ENCODE measurements at places on chromosomes 3 and 15.

GRCh38 chr3:49279376-49279775 lies 2.3 kb upstream of the C3orf62 start:
- DNase-seq: no peak

- no peak for DNase-seq
Observed at GRCh38 chr3:79278681-79279080, 489.1 kb downstream of the ROBO1 start.

DNA sequence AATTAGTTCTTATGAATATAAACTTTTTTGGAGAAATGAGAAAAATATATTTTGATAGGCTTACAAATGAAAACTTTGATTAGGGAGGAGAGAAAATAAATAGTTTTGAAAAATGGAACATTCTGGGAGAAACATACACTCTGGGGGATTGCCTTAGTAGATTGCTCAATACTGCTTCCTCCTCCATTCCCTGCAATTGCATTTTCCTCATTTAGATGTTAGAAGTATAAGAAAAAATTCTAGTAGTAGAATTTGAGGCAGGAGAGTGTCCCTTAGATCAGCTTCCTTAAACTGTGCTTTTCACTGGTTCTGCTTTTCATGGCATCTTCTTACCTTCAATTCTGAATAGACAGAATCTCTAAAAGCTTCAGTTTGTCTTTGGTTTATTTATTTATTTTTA lies 46.2 kb upstream of the CTDSPL2 start:
- DNase-seq: no peak

- no peak for DNase-seq
Observed at GRCh38 chr15:67212684-67213367, 41.6 kb downstream of the AAGAB start.

GRCh38 chr3:9826815-9827573 lies 16.8 kb downstream of the RPUSD3 start:
- peak; percentile 45 for DNase-seq

DNA sequence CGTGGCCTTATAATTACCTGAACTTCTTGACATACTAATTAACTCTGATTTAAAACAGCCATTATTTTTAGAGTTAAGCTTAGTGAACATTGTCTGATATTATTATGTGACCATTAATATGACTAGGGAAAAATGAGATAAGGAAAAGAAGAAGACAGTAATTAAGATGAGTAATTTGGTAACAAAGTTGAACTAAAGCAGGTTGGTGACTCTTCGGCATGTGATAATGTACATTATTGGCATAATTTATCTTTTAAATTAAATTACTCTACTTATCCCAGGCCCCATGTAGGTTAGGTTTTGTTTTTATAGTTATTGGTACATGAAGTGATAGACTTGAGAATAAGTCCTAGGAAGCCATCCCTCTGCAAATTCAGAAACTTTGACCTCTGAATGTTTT lies 249.7 kb upstream of the CFAP20DC start:
- DNase-seq: no peak

DNA sequence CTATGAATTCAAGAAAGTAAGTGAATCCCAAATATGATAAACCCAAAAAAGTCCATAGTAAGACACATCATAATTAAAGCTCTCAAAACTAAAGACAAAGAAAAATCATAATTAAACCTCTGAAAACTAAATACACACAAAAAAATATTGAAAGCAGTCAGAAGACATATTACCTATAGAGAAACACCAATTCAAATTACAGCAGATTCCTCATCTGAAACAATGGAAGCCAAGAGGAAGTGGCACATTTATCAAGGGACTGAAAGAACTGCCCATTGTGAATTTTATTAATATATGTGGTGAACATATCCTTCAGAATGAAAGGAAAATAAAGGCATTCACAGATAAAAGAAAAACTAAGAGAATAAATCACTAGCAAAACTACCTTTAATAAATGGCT lies 128.2 kb downstream of the SCAPER start:
- no peak for DNase-seq

GRCh38 chr3:40532252-40532651 lies 7.5 kb downstream of the ZNF621 start:
- no peak for DNase-seq

GRCh38 chr3:65402597-65402996 lies 636.1 kb downstream of the MAGI1 start:
- DNase-seq: no peak

- no peak for DNase-seq
Observed at GRCh38 chr3:171149526-171150116, 123.1 kb upstream of the SLC2A2 start.

GRCh38 chr15:37014137-37014536 lies 86.2 kb downstream of the MEIS2 start:
- DNase-seq: no peak

DNA sequence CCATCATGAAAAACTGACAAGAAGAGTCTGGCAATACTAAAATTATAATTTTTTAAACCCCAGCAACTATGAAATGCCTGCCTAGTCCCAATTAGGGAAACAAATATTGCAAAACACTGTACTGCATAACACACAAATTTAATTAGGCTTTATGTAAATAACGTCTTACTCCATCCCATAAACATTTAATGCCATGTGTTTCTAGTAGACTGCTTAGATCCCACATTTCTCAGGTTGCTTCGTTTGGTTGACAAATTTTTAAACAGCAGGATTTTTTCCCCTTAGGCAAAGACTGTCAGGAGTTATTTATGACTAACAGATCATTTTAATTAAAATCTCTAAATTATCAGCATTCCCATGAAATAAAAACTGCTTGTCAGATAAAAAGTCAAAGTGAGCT lies 29.9 kb downstream of the EIF2AK4 start:
- no peak for DNase-seq

DNA sequence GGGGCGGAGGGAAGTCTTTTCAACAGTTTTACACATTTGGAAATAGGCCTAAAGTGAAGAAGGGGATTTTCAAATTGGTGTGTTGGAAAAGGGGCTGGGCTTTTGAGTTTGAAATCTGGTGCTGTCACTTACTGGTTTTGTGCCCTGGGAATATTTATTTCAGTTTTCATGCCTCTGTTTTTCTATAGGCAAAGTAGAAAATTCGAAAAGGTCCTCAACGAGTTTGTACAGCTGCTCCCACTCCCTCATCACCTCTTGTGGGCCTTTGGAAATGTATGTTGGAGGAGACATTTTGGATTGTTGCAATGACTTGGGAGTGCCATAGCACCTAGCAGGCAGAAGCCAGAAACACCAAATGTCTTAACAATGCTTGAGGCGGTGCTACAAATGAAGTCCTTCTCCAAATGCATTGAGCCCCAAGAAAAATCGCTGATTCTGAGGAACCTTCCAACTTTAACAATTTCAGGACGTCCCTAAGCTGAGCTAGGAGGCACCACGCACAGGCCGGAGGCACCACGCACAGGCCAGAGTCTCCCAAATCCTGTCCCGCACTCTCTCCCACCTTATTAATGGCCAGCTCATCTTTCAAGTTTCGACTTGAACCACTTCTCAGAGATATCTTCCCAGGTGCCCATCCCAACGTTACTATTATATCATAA lies 639 bp upstream of the POLR2M start:
- DNase-seq: no peak

DNA sequence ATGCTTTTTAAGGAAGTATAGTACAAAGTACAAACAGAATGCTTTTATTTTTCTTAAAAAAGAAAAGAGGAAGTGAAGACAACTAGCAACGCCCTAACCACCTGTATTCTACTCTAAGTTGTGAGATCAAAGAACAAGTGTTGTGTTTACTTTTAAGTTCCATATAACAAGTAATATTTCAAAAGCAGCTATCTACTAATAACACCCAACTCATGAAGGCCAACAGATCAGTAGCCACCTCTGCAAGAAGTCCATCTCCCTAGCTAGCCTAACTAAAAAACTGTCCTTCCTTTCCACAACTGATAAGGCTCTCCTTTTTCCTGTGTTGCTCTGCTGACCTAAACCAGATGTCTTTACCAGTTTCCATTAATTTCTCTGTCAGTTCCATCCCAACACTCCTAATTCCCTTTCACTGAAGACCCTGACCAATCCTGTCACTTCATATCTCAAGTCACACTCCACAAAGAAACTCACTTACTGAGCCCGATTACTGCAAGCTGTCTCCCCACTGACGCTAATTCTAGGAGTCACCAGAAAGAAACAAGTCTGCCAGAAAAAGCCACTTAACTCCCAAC lies 26.9 kb downstream of the PHC3 start:
- DNase-seq: no peak

GRCh38 chr15:82066455-82066854 lies 20.6 kb upstream of the MEX3B start:
- DNase-seq: no peak

- DNase-seq: no peak
Observed at GRCh38 chr3:169062501-169062900, 601.0 kb downstream of the MECOM start.

GRCh38 chr3:185164428-185165217 lies 11.8 kb upstream of the C3orf70 start:
- DNase-seq: no peak

- DNase-seq: no peak
Observed at GRCh38 chr3:170815936-170816335, 54.1 kb downstream of the RPL22L1 start.

- DNase-seq: no peak
Observed at GRCh38 chr3:61450866-61451265, 110.5 kb upstream of the PTPRG start.

DNA sequence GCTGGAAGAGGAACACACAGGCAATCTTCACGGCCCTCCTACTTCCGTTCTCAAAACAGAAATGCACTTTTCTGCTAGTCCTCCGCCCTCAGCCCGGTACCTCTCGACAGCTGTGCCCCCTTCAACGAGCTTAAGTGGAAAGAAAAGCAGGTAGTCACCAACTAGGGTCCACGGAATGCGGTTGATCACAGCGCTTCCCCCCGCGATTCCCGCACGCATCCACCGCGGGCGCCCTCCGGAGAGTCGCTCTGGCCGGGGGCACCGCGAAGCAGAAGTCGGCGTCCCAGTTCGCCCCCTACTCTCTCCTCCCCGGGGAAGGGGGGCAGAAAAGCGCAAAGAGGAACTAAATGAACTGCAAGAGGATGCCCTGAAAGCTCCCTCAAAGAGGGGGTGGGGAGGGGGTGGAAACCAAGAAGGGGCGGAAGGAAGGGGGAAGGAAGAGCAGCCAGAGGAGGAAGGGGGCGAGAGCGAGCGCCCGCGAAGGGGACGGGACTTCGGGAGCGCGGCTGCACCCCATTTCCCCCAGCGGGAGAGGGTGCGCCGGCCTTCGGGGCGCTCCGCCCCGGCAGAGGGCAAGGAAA lies 738 bp downstream of the ACAP2 start:
- DNase-seq: peak; percentile 30

- no peak for DNase-seq
Observed at GRCh38 chr3:29214009-29214658, 66.7 kb upstream of the RBMS3 start.

- no peak for DNase-seq
Observed at GRCh38 chr3:111596328-111596727, 1.2 kb upstream of the ZBED2 start.

GRCh38 chr15:62740141-62741004 lies 302.2 kb upstream of the TPM1 start:
- DNase-seq: no peak

DNA sequence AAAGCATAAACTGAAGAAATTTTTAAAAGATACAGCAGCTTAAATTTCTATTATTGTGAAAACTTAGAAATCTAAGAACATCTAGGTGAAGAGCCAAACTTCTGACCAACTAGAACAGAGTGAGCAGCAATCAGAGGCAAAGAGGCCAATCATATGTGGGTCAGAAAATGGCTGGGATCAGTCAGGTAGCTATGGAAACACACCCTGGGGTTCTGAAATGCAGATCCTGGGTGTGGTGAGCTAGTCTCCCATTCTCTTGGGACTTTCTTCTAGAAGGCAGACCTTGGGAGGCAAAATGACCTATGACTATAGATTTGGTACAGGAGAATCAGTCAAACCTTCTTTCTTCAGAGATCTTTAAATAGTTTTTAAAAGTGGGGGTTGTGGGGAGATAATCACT lies 385.8 kb downstream of the TBC1D5 start:
- DNase-seq: no peak

GRCh38 chr15:68209735-68210408 lies 4.7 kb upstream of the CALML4 start:
- DNase-seq: no peak

DNA sequence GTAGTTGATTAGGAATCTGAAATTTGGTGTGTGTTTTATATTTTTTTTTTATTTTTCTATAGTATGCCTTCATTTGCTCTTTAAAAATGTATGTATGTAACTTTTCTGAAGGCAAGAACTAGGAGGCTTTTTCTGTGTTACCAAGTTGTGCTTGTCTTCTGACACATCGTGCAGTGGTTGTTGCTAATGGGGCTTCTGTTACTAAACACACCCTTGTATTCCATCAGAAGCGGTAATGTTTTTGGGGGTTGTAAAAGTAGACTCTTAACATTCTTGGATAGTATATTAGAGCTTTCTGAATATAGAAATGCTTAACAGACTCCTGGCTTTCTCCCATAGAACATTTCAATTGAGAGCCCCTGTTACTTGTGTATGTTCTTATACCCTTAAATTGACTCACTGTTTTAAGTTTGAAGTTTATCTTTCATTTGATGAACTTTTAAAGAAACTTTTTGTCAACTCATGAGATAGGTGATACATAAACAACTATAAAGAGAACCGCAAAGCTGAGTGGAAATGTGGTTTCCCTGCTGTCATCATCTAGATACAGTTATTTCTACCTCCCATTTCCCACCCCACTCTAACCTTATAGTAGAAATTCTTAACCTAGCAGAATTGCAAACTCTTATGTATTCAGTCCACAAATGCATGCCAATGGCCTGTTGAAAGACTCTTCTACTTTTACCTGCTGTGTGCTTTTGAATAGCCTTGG lies 2.5 kb downstream of the TIPARP start:
- DNase-seq: no peak

GRCh38 chr3:67916353-67916752 lies 261.9 kb upstream of the SUCLG2 start:
- no peak for DNase-seq

GRCh38 chr3:148748283-148748682 lies 50.6 kb downstream of the AGTR1 start:
- DNase-seq: no peak

GRCh38 chr15:77821188-77821958 lies 188.7 kb upstream of the LINGO1 start:
- peak; percentile 82 for DNase-seq

- no peak for DNase-seq
Observed at GRCh38 chr3:138725116-138725515, 109.6 kb downstream of the PIK3CB start.

DNA sequence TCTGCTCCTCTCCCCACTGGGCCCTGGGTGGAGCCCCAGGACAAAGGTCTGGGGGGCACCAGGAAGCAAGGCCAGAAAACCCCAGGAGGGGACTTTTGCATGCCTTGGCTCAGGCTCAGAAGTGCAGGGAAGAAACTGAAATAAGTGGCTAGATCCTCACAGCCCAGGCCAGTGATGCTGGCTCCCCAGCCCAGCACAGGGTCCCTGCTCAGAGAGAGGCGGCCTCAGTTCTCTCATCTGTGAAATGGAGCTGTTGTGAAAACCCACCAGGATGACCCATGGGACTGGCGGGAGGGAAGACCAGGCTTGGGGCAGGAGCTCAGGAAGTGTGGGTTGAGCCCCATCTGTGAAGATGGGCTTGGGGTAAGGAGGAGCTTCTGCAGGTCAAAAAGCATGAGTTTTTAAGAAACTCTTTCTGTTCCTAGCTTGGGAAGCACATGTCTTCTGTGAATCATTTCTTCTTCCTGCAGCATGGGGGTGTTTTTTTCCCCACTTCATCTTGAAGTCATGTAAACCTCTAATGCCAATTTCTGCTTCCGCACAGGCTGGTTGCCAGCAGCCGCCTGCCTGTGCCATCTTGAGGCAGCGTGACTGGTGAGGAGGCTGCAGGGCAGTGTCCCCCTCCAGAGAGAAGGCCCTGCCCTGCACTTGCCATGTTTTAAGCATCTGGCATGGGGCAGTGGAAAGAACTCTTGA lies 118.6 kb downstream of the SMAD6 start:
- DNase-seq: no peak

- DNase-seq: no peak
Observed at GRCh38 chr3:144121661-144122060, 150.0 kb downstream of the DIPK2A start.
